ENCODE measurements at places on chromosomes 5 and 9.

DNA sequence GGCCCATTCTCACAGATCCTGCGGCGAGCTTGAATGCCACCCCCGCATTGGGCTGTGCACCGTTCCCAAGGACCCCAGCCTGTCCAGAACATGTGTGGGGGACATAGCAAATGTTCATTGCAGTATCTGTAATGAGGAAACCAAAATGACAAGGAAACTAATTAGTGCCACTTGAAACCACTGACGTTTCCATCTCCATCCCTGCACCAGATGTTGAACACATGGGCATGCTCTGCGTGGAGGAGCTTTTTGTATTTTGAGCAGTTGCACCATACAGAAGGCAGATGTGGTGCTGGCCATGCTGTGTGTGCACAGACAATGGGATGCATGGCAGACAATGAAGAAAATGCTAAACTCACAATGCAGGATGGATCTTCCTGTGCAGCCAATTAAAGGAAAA lies 437.7 kb downstream of the SEMA5A start:
- no peak for DNase-seq

GRCh38 chr5:81601919-81602318 lies 149.0 kb downstream of the SSBP2 start:
- no peak for DNase-seq

GRCh38 chr9:34069831-34070230 lies 21.1 kb upstream of the UBAP2 start:
- DNase-seq, result no peak

DNA sequence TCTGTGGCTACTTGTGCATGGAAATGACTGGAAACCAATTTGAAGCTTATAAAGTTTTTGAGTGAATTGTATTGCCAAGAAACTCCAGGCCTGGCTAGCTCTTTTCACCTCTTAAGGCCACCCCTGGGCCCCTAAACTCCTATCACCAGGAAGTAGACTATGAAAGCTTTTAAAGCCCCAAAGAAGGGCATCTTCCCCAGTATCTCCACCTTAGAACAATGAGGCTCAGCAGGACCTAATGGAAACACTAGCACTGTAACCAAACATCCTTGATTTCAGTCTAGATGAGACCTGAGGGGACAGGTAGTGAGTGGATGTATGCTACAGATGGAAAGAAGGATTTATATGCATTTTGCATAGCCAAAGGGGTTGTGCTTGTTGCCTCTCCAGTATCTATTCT lies 25.0 kb downstream of the LYRM7 start:
- no peak for DNase-seq

DNA sequence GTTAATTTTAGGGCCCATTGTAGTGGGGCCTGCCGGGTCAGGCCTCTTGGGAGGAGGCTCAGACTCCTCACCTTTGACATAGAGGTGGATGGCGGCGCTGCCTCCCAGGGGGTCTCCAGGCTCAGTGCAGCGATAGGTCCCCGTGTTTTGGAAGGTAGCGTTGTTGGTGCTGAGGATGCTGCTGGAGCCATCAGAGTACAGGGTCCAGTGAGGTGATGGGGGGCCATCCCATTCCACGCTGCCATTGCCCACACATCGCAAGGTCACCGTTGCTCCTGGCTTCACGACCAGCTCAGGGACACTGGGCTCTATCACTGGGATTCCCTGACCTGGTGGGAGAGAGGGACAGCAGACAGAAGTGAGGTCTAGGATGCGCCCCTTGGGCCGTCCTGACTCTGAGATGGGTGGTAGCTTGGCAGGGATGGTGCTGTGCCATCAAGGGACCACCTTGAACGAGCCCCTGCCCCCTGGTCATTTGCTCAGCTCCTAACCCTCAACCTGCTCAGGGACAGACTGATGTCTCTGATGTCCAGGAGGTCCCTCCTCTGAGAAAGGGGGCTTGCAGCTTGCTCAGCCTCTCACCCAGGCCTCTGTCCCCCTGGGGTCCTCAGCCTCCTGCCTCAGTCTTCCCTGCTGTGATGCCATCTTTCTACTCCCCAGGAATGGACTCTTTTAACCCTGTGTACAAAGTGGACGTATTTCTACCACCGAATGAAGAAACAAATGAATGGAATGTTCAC lies 5.5 kb downstream of the CSF1R start:
- DNase-seq, result no peak

DNA sequence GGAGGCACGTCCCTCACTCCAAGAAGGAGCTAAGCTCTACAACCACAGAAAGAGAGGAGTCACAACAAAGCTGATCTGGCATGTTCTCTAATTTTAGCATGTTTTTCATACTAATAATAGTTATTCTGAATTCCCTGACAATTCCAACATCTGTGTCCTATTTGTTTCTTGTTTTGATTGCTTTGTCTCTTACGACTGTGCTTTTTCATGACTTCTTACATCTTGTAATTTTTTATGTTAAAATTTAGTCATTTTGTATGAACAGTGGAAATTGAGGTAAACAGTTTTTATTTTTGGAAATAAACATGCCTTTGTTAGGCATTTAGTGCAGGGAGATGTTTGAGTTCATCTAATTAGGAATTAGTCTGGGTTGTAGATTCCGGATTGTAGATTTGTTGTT lies 668.1 kb upstream of the EDIL3 start:
- DNase-seq, result no peak

DNA sequence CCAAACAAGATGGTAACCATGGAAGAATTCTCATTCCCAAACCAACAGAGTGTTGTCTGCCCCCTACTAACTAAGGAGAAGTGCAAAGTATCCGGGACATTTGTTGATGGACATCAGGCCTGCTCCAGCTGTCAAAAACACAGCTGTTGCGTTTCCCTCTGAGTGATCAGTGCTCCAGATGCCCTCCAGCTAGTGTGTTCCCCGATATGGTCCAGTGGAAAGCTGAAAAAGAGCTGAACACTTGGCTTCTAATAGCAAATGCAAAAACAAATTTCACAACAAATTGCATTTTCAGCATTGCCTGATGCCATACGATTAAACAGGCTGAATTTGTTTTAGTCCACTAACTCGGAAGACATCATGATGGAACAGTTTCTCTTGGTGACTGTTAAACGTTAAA lies 1398.7 kb downstream of the PTPRD start:
- no peak for DNase-seq

GRCh38 chr9:72952381-72952690 lies 517 bp downstream of the ALDH1A1 start:
- no peak for DNase-seq

DNA sequence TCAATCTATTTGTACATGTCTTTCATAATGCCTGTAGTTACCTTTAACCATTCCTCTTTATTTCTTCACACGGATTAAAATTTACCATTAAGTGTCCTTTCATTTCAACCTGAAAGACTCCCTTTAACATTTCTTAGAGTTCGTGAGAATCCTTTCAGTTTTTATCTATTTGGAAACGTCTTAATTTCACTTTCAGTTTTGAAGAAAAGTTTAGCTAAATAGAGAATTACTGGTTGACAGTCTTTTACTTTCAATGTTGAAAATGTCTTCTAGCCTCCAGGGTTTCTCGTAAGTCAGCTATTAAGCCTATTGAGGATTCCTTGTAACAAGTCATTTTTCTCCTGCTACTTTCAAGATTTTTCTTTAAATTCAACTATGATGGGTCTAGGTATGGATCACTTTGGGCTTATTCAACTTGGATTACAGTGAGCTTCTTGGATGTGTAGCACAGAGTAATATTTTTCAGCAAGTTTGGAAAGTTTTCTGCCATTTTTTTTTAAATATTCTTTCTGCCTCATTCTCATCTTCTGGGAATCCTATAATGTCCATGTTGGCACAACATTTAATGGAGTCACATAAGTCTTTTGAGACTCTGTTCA lies 48.5 kb downstream of the RFX3 start:
- DNase-seq, result no peak

GRCh38 chr5:125583321-125584139 lies 837.1 kb upstream of the ZNF608 start:
- DNase-seq, result no peak

- no peak for DNase-seq
Observed at GRCh38 chr5:14557203-14557770, 24.3 kb upstream of the OTULINL start.

DNA sequence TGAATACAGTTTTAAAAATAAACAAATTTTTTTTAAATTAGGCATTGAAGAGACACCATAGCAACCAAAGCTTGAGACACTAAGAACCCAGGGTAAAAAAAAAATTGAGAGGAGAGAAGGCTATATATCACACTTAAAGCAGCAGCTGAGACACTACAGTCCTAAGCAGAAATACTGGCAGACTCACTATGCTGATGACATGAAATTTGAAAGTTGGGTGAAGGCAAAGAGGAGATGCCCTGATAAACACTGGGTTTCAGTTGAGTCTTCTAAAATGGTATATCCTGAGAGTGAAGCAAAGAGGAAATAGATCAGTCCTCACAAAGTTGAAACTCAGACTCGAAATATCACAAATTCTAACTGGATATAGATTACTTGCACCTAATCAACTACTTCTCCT lies 419.9 kb upstream of the CDH9 start:
- DNase-seq, result no peak

DNA sequence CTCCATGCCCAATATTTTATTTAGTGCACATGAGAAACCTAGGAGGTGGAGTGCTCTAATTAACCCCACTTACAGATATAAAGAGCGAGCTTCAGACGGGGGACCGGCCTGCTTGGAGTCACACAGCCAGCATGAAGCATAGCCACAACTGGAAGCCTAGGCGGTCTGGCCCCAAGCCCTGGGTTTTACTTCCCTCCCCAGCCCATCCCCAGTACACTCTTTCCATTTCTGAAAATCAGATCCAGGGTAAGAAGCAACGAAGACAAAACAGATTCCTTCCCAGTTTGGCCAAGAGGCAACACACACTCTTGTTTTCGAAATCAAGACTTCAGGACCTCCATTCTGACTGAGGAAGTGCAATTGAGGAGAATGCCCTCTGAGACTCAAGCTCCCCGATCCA lies 27.1 kb downstream of the KCNMB1 start:
- no peak for DNase-seq

GRCh38 chr9:128405077-128405779 lies 15.4 kb upstream of the CERCAM start:
- DNase-seq, result no peak

- DNase-seq, result no peak
Observed at GRCh38 chr9:14670718-14671117, 22.5 kb downstream of the ZDHHC21 start.

GRCh38 chr5:10734037-10734709 lies 26.9 kb downstream of the DAP start:
- no peak for DNase-seq

GRCh38 chr9:1049641-1050040 lies 516 bp upstream of the DMRT2 start:
- DNase-seq, result no peak

DNA sequence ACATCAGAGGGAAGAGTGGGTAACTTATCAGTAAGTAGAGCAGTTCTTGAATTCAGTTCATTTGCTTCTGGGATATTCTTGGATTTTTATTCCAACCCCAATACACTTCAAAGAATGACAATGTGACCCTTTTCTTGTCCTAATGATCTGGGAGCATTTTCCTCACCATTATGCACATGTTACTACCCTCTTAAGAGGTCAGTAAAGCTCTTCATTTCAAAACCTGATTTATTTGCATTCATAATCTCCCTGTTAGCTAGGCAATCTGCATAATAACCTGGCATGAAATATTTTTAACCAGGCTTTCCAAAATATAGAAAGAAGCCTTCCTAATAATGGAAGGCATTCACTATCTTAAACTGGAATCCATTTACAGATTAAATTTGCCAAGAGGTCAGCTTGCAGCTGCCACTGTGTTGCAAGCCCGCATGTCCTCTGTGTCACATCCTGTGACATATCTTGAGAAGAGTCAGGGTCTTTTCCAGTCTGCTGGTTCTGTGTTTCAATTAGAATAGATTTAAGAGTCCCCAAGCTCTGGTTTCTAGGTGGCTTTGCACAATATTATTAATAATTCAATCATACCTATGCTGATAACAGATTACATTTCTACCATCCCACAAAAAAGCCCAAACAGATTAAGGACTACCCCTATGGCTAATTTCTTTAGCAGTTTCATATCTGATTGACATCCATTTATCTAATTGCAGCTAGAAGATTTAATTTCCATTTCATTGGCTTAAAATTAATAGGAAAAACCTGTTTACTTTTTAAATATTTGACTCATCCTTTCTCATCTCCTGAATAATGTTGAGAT lies 30.9 kb upstream of the PPP2R2B start:
- DNase-seq, result no peak

GRCh38 chr5:127963931-127964330 lies 119.6 kb upstream of the SLC12A2 start:
- DNase-seq, result no peak

GRCh38 chr9:17795744-17796143 lies 216.9 kb downstream of the SH3GL2 start:
- no peak for DNase-seq

- no peak for DNase-seq
Observed at GRCh38 chr5:7638456-7638855, 212.5 kb downstream of the CFAP90 start.

DNA sequence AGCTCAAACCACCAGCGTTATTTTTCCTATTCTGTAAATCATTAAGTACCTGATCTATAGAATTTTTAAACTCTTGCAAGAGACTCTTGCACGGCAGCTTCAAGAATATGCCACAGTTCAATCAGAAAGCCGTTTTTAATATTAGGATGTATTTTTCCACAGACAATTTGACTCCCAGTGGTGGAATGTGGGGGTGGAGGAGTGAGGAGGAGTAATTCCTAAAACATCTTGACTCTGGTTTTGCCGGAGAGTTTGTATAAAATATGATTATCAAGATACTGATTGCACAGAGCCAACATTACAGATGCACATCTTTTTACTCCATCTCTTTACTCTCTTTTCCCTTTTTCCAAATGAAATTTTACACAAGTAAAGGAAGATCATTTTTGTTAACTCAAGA lies 288.3 kb downstream of the ENC1 start:
- no peak for DNase-seq

GRCh38 chr9:5578018-5578697 lies 50.7 kb upstream of the RIC1 start:
- DNase-seq, result no peak

DNA sequence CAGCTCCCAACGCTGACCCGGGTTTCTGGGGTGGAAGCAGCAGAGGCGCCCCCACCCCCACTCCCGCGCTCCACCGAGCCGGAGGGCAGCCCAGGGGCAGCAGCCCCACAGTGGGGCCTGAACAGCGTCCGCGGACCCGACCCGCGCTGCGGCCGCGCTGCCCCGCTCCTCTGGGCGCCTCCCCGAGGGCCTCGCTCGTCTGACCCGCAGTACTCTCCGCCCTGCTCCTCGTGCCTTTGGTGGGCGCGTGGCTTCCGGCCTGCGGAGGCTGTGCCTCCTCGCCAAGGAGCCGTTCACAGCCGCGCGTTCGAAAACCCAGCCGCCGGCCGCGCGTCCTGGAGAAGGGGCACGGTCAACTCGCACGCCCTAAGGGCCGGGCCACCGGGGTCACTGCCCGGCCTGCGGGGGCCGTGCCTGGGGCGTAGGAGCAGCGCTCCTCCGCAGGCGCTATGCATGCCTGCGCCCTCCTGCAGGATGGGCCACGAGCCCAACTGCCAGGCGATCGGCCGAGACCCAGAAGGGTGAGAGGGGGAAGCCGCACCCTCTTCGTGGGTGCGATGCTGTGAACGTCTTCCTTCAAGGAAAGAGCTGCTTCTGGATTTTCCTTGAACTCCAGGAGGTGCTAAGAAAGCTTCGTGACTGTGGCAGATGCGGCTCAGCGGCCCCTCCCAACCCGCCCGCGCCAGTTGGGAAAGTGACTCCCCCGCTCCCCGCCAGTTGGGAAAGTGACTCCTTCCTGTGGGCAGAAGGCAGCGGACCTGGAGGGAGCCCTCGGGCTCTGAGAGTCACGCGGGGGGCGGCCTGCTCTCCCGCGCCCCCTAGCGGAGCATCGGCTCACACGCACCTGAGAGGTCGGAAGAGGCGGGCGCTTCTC lies 82.7 kb downstream of the HSD17B3 start:
- DNase-seq, result peak; percentile 30

All from activated CD4-positive, alpha-beta memory T cell treated with anti-CD3 and anti-CD28 coated beads, Interleukin-2, amount 10 ng/mL, durations not matched to agents 7 days and 5 days (primary cell).